ENCODE measurements at places on chromosomes 6 and 20.

- DNase-seq = peak; percentile 28
Observed at GRCh38 chr20:19995220-19995863, 21.8 kb upstream of the NAA20 start.

DNA sequence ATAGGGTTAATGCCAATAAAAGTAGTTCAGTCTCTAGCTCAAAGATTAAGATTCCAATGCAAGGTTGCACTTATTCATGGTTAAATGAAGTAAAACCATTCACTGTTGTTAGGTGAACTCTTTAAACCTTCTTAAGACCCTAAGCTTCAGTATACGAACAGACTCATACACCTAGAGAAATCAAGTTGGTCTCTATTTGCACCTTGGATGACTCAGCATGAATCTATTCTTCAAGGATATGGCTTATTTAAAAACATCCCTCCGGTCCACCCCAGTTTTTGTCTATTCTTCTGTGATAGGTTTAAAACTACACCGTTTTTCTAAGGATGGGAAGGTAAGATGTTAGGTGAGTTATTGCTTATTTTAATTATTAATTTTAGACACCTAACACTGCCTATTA is 932 bp upstream of the TAAR9 start:
- DNase-seq = no peak

- no peak for DNase-seq
Observed at GRCh38 chr20:46004187-46004586, 4.5 kb upstream of the MMP9 start.

GRCh38 chr6:39777661-39778060 is 14.5 kb upstream of the DAAM2 start:
- no peak for DNase-seq

DNA sequence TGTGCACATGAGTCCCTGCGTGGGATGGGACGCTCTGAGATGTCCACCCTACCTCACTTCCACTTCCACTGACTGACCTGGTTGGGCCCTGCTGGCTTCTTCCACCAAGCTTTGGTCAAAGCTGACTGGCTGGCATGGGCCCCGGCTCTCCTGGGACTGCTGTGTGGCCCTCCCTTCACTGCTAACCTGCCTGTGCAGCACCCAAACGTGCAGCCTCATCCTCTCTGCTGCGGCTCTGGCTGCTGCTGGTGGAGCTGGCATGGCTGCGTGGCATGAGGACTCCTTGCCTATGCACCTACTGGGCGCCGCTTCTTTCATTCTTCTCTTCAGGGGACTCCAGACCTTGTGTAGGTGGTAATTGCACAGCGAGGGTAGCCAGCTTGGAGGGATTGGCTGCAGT is 18.7 kb upstream of the IP6K3 start:
- DNase-seq = no peak

DNA sequence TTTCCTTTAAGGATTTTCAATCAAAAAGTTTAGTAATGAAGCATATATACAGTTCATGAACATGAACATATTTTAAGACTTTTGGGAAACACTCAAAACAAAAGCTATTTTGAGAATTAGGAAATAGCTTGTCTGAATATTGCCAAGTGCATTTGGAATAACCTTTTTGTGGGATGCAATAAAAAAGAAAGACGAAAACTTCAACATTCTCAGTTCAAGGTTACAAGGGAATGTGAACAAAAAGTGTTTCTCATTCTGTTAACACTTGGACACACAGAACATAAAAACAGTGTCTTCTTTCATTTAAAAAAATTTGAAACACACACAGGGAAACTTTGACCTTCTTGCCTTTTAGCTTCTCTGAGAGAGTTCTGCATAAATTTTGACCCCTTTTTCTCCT is 72.7 kb upstream of the TCF21 start:
- DNase-seq = no peak

DNA sequence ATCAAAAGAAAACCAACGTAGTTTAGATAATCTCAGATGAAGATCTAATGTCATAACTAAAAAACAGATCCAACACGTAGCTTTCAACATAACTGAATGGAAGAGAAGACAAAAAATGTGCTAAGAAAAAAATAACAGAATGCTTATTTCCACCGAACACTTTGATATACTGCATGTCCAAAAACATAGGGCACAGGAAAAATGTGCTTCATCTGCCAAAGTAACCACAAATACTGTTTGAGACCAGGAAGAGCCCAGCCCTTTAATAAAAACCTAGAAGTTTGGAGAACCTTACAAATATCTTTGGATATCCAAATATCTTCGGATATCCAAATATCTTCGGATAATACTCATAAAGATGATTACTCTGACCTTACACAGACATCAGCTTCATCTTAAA is 19.8 kb downstream of the LAMA4 start:
- no peak for DNase-seq

DNA sequence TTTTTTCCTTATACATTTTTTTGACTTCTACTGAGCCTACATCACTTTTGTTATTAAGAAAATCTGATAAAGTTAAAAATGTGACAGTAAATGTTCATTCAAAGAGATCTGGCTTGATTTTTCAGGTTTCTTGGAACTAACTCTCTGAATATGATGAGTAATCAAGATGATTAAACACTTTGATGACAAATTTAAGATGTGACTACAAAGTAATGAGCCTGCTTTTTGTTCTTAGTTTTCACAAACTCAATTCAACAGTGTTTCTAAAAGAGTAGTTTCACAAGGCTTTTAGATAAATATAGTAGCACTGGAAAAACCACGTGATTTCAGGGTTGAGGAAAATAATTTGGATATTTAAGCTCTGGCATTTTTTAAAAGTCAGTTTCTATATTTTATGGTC is 37.9 kb upstream of the HDDC2 start:
- no peak for DNase-seq

DNA sequence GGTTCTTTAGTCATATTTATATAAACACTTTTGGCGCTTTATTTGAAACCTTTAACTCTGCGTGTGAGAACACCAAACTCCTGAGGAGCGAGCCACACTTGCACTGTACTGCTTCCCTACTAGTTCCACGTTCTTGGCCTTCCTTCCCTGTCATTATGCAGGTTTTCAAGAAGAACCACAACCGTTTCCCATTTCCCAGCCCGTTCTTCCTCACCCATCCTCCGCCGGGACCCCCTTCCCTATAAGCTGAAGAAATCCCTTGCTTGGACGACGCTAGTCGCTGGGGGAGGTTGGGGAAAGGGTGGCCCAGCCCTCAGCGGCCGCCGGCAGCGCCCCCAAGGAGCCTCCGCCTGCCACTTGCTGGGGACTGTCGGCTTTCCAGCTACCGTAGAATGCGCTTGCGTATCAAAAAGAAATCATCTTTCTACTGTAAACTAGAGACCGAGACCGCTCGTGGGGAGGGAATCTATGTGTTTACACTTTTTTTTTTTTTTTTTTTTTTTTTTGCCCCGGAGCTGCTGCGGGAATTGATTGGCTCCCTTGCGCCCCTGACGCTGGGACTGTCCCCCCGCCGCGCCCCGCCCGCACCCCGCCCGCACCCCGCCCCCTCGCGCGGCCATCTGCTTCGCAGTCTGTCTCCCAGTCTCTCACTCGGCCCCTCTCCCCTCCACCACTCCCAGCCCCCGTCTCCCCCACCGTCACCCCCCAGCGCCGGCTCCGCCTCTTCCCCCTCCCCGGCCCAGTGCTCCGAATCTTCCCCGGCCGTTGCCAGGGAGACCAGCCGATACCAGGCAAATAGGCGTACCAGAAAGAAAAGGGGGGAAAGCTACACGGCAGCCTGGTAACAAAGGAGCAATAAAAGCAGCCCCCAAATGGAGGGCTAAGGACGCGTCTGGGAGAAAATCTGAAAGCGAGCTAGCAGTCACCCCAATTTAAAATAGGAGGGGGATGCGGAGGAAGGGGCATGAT is 2.3 kb upstream of the MARCKS start:
- DNase-seq = peak; percentile 98

GRCh38 chr6:18110162-18110561 is 12.3 kb downstream of the NHLRC1 start:
- DNase-seq = no peak

- peak; percentile 25 for DNase-seq
Observed at GRCh38 chr6:80605165-80605989, 498.9 kb downstream of the BCKDHB start.

DNA sequence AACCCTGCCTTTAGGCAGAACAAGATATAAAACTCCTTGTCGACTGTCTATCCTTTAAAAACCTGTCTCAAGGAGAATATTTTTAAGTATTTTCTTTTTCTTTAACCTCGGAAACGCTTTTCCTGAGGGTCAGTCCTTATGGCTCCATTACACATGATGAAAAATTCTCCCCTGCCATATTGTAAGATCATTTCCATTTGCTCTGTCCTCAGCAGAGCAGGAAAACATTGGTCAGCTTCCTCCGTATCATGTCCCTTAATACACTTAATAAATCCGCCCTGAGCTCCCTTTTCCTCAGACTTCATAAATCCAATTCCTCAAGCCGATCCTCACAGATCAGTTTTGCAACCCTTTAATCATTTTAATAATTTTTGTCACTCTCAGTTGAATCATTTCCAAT is 234.5 kb upstream of the AGPAT4 start:
- no peak for DNase-seq

- no peak for DNase-seq
Observed at GRCh38 chr6:125962900-125963497, 6.4 kb downstream of the HINT3 start.

- DNase-seq = peak; percentile 20
Observed at GRCh38 chr6:32439602-32440214, at the start of gene HLA-DRA. Gene HLA-DRA, plus strand, starts transcription at chr6:32439887. Its CDS starts 64 bp downstream, at chr6:32439951.

DNA sequence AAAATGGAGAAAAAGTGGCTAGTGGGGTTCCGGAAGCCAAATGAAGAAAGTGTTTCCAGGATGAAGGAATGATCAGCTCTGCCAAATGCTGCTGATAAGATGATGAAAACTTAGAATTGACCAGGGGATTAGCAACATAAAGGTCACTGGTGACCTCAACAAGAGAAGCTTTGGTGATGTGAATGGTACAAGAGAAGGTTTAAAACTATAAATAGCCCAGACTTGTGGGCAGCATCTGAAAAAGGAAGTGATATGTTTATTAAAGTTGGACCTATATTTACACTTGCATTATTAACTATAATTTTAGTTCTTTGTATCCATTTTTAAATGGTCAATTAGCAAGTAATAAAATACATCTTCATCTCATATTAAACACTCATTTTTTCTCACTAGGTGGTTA is 45.1 kb downstream of the CGA start:
- no peak for DNase-seq

DNA sequence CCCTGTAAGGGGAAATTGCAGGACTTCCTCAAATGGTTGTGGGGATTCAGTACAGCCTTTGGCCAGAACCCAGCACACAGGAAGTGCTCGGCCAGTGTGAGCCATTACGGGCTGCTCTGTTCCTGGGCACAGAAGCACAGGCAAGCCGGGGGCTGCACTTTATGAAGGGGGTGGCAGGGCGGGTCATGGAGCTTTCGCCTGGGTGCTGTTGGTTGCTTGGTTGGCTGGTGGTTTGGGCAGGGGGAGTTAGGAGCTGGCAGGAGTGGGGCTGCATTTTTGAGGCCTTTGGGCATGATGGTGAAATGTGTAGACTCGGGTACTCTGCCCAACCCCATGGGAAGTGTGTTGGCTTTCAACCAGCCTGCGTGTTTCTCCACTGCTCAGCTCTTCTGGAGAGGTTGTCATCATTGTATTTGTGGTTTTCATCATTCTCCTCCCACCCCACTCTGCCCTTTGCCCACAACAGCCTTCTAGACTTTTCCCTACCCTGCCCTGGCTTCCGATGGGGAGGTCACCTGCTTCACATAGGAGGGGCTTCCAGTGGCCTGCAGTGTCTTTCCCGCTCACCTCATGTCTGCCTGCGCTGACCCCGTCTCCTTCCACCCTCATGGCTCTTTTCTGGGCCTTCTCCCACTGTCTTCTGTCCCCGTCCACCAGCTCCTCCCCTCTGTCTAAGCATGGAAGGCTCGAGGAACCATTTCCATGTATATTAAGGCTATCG is 16.1 kb upstream of the RBM38 start:
- no peak for DNase-seq

GRCh38 chr6:27693766-27694546 is 218.2 kb downstream of the OR2B2 start:
- no peak for DNase-seq

DNA sequence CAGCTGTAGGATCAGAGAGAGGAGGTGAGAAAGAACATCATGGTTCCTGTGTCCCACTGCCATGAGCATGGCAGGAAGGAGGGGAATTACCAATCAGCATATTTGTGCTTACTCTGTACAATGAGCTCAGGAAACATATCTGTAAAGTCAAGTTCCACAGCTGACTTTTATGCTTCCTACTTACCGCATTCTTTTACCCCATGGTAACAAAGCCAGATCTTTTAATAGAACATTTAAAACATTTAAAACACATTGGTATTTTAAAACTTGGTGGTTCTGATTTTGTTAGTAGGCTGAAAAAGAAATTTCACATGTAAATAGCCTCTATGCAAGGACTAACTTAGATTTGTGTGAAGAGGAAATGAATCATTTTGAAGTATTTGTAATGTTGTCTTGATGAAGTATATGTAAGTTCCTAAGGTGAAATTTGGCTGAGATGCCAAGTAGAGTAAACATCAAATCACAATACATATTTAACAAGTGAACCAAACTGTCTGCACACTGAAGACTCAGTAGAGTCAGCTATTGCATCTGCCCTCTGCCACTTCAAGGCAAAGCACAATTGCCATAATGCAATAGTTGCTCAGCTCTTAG is 114.7 kb downstream of the GJA10 start:
- no peak for DNase-seq

- DNase-seq = peak; percentile 49
Observed at GRCh38 chr6:108736002-108736361, 112.2 kb upstream of the ARMC2 start.

GRCh38 chr6:136677344-136677743 is 114.9 kb downstream of the MAP3K5 start:
- DNase-seq = no peak

DNA sequence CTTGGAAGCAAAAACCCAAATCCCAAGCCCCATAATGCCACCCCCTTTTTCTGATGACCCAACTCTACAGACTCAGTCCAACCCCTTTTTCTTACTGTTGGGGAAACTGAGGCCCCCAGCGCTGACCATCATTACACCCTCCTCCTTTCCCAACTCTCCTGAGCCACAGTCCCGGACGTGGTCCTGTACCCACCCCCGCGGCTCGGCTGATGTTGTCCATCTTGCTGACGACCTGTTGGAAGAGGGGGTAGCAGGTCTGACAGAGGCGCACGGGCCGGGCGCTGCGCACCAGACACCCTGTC is 533 bp downstream of the OSTM1 start:
- DNase-seq = no peak

- no peak for DNase-seq
Observed at GRCh38 chr6:21648475-21649050, 55.0 kb downstream of the SOX4 start.

DNA sequence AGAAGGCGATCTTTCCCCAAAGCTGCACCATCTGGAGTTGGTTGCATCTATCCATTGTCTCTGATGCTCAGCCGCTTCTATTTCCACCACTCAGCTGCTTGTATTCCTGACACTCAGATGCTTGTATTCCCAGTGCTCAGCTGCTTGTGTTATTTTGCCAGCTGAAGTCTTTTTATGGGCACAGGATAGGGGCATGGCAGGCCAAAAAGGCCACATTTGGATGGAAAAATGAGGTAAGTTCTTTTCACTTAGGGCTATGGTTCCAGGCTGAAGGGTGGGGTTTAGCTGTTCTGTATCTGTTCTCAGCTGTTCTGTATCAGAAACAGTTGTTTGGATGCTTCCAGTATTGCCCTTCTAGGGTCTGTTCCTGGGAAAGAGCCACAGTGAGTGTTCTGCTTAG is 944.9 kb downstream of the QKI start:
- no peak for DNase-seq
